ENCODE measurements at places on chromosomes 16 and 17. TPM values are rescaled to one million over a fixed set of nuclear protein-coding genes. Genes with fewer than 3 reads are reported as not detected.

DNA sequence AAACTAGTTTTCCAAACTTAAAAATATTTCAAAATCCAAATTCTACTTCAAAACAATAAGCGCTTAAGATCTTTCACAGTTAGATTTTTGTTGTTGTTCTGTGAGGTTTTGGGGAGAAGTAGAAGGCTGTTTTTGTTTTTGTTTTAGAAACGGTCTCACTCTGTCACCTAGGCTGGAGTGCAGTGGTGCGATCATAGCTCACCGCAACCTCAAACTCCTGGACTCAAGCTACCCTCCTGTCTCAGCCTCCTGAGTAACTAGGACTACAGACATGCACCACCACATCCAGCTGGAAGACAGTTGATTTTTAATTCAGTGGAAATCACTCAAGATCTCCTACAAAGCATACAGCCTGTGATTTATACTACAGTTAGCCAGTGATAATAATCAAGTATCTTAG lies 2.7 kb downstream of the SHCBP1 start:
- DNase-seq = no peak

The ERN2 gene
- not detected for total RNA-seq

- no peak for DNase-seq
These were observed 138.3 kb downstream of the UTP18 start for GRCh38 chr17:51398687-51399086.

DNA sequence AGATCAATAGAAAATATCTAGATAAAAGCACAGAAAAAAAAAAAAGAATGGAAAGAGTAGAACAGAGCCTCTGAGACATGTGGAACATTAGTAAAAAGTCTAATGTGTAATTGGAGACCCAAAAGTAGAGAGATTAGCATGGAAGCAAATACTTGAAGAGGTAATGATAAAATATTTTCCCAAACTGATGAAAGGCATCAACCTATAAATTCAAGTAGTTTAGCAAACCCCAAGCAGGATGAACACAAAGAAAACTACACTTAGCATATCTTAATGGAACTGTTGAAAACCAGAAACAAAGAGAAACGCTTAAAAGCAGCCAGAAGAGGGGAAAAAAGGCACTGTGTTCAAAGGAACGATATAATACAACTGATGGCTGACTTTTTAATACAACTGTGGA lies 16.4 kb downstream of the NF1 start:
- DNase-seq = no peak

The ZNF423 gene
- 8.4 TPM for total RNA-seq

The SLC6A2 gene
- total RNA-seq = not detected

The SEPTIN1 gene
- total RNA-seq = 0.97 TPM

GRCh38 chr17:57997085-57997809 lies 9.2 kb upstream of the VEZF1 start:
- DNase-seq = no peak

DNA sequence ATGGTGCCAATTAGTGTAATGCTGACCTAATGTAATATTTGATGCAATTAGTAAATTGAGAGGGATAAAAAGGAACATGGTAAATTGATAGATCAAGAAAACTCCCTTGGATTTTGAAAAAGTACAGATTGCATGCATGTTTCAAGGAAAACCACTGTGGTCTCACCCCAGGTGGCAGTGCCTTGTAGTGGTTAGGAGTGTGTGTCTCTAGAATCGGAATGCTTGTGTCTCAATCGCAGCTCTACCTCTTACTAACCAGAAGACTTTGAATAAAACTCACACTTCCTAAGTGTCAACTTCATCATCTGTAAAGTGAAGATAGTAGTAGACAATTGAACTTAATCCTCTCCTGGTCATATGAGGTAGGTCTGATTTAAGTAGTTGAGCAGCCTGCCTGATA lies 128.9 kb upstream of the GOT2 start:
- no peak for DNase-seq

GRCh38 chr17:40952661-40953060 lies 14.1 kb downstream of the KRT39 start:
- DNase-seq = no peak

- DNase-seq = no peak
These were observed 293.8 kb upstream of the AXIN2 start for GRCh38 chr17:65855245-65855644.

DNA sequence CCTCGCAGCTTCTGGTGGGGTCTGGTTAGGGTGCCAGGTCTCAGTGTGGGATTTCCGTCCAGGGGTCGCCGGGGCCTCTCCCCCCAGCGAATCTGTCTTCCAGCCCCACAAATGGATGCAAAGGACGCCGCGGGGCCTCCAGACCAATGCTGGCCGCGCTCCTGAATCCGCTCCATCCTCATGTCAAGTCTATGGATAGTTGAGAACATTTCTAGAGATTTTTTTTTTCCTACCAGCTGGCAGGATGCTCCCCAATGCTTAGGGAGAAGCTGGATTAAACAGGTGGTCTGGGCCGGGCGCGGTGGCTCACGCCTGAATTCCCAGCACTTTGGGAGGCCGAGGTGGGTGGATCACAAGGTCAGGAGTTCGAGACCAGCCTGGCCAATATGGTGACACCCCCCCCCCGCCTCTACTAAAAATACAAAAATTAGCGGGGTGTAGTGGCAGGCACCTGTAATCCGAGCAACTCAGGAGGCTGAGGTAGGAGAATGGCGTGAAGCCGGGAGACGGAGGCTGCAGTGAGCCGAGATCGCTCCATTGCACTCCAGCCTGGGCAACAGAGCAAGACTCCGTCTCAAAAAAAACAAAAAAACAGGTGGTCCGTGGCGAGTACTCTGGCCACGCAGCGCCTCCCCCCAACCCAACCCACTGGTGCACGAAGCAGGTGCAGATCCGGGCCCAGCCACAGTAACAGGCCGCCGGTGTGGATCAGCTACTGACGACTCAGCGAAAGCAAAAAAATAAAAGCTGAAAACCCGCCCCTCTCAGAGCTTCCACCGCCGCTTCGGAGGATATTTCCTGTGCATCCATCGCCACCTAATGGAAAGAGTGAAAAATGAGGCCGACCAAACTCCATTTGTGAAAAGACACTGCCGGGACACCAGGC lies 1.1 kb upstream of the NXN start:
- peak; percentile 79 for DNase-seq

The KRT9 gene
- total RNA-seq = not detected

DNA sequence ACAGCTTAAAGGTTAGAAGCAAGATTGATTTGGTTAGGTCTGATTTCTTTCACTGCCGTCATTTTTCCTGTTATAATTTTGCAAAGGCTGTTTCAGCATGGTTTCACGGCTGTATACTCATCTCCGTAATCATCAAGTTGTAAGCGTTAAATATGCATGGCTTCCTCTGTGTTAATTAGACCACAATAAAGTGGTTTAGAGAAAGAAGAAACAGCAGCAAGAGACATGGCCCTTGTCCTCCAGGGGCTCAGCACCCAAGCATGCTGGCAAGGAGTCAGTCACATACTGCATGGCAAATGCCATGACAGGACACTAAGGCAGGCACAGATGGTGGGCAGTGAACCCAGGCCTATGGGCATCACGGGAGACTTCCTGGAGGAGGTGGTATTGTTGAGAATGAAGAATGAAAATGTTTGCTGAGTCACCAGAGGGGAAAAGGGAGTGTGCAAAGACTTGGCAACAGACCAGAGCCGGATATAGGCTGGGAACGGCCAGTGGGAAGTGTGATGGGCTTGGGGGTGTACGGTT lies 61.4 kb upstream of the PLCG2 start:
- peak; percentile 17 for DNase-seq

- DNase-seq = peak; percentile 39
These were observed 58.9 kb upstream of the CIBAR2 start for GRCh38 chr16:85171004-85171758.

The TEKT1 gene
- total RNA-seq = not detected

The RUNDC3A gene
- 0.22 TPM for total RNA-seq

DNA sequence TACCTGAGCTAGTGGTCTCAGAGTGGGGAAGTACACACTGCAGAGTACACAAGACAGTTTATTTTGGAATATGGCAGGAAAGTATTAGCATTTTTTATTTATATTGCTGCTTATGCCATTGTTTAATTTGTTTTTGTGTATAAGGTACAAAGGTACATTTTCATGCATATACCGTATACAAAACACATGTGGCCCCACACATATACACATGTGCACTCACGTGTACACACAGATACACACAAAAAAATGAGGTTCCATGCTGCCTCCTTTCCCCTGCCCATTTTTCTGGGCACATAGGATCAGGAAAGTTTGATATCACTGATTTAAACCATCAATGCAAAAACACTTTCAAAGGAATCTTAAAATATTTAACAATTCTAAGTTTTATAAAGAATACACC lies 12.9 kb downstream of the IGSF6 start:
- no peak for DNase-seq

DNA sequence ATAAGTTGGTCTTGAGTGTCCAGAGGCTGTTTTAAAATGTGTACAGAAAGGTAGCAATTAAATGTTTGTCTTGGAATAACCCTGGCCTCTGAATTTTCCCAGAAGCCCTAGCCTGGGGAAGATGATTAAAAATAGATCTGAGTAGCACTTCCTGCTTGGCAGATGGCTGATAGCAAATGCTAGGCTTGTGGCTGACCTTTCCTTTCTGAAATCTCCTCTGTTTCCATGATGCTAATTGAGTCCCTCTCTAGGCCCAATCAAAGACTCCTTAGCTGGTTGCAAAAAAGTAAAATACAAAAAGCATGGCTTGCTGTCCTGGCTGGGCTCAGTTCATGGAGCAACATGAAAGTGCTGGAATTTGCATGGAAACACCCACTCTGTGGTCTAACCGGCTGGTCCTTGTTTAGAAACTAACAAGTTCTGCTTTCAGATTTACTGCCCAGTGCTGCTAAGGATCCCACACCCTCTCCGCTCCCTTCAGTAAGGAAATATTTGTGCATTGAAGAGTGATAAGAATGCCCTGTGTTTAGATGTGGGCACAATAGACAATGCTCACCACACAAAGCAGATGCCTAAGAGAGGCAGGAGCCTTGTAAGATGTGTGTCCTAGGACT lies 40.8 kb downstream of the YPEL2 start:
- DNase-seq = no peak

The TEX19 gene
- total RNA-seq = not detected

The GAST gene
- not detected for total RNA-seq

- peak; percentile 85 for DNase-seq
These were observed 2.3 kb upstream of the BORCS6 start for GRCh38 chr17:8192070-8192815.

DNA sequence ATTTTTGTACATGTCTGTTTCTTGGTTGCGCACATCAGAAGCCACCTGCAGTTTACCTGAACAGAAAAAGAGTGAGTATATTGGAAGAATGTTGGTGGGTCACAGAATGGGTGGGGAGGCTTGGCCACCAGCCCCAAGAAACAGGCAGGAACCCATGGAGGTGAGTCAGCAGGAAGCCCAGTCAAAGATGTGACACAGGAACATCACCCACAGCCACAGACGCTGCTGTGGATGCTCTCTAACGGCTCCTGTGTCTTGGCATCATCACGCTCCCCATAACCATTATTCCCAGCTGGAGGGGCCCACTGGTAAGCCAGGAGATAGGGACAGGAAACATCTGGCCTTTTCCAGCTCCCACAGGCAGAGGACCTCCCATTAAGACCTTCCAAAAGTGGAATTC lies 94.0 kb upstream of the WSB1 start:
- DNase-seq = no peak

DNA sequence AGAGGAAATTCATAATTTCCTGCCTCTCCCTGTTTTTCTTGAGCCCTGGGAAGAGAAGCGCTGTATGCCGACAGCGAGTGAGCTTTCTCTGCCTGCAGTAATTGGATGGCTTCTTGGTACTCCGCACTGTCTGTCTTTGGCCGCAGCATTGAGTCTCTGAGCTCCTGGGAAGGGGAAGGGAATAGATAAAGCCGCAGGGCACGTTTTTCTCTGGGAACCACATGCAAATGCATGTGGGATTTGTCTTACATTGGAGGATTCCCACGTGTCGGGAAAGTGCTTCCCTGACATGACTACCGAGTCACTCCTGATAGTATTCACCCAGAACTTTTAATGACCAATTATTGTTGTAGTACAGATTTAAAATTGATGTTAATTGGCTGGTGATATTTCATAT lies 385.9 kb downstream of the CPPED1 start:
- DNase-seq = no peak

GRCh38 chr17:5526821-5527598 lies 40.6 kb downstream of the MIS12 start:
- DNase-seq = peak; percentile 73

DNA sequence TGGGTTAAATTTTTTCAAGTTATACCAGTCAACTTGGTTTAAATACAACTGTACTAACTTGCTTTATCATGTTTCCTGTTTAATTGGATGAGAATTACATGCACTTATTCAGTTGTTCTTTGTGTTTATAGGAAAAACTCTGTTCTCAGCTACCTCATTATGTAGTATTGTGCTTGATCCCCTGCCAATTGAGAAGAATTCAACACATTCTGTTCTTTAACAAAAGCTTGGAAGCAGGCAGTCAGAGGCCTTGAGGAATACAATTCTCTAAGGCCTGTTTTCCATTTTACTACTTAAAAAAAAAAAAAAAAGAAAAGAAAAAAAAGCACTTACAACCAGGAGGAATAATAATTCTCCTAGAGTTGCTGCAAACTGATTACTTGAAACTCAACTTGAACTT lies 60.6 kb upstream of the CMIP start:
- no peak for DNase-seq

- no peak for DNase-seq
These were observed 10.4 kb upstream of the HOXB13 start for GRCh38 chr17:48738803-48739526.

DNA sequence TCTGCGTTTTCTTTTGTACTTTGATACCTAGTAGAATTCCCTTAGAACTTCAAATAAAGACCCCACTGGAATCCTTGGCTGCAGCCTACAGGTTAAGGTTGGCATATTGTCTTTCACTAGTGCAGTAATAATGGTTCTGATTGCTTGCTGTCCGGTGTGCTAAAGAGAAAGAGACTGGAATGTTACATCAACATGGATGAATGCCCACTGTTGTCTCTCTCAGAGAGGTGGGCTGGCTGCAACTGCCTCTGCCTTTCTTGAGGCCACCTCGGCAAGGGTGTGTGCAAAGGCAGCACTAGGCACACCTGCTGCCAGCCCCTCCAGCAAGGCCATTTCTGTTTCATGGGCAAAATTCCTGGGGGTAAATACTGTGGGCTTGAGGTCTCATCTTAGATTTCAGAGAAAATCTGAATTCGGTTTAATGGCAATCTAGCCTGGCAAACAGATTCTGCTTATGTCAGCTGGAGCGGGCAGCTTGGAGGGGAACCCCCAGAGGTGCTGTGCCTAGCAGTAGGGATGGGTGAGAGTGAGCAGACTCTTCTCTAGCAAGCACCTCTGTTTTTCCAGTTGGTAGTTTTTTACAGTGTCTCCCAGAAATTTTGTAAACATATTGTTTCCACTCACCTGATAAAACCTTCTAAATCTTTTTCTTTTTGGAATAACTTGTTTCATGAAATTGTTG lies 54.0 kb downstream of the MRTFB start:
- no peak for DNase-seq

DNA sequence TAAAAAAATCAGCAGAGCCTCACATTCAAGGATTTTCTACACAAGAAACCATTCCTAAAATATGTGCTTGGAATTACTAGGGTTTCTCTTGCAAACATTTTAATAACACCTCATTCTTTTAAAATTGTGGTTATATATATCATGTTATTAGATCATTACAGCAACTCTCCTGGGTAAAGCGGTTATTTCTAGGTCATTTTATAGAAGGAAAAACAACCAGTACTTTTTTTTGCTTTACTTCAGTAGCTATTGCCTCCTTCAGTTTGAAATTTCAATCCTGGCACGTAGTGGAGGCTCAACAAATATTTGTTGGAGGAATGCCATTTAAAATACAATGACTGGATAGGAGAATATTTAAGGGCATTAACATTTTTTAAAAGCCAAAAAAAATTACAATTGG lies 220.6 kb downstream of the CDRT15L2 start:
- DNase-seq = no peak

- DNase-seq = peak; percentile 53
These were observed 585 bp downstream of the AP1G1 start for GRCh38 chr16:71807905-71808592.

The YBX2 gene
- total RNA-seq = 0.75 TPM

The HYDIN gene
- 0.89 TPM for total RNA-seq

Measured in Right ventricle myocardium superior (tissue), 1 donor.